D721Med (cell line): ENCODE measurements at places on chromosomes 11 and 22.

GRCh38 chr22:38075105-38075825 is 8.7 kb downstream of the SLC16A8 start:
- no peak for DNase-seq

GRCh38 chr11:69437001-69437875 is 44.2 kb upstream of the LINC01488 start:
- no peak for DNase-seq

- DNase-seq = no peak
These were observed 16.3 kb downstream of the CSNK1E start for GRCh38 chr22:38300946-38301345.

GRCh38 chr22:41256254-41257253 is 15.8 kb upstream of the CHADL start:
- no peak for DNase-seq

DNA sequence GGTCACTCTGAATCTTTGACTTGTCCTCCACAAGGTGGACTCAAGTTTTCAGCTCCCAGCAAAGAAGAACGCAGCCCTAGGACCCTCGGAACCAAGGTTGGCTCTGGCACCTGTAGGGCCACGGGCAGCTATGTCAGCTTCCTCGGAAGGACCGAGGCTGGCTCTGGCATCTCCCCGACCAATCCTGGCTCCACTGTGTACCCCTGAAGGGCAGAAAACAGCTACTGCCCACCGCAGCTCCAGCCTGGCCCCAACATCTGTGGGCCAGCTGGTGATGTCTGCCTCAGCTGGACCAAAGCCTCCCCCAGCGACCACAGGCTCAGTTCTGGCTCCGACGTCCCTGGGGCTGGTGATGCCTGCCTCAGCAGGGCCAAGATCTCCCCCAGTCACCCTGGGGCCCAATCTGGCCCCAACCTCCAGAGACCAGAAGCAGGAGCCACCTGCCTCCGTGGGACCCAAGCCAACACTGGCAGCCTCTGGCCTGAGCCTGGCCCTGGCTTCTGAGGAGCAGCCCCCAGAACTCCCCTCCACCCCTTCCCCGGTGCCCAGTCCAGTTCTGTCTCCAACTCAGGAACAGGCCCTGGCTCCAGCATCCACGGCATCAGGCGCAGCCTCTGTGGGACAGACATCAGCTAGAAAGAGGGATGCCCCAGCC is 2.2 kb downstream of the INPP5J start:
- DNase-seq = no peak

GRCh38 chr11:11626128-11626527 is 4.3 kb upstream of the GALNT18 start:
- no peak for DNase-seq

DNA sequence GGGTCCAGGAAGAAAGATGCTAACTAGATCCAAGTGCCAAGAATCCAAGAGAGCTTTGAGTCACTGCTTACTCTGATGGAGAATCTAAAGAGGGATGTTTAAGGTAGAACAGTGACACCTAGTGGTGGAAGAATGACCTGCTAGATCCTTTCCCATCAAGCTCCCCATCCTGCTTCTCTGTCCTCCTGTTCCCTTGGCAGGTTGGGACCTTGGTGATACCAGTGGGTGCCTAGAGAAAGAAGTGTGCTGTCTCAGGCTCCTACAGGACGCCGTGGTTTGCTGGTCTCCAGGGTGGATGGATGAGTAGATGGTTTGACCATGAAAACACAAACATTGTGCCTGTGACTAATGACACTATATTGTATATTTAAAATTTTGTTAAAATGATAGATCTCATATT is 383.7 kb downstream of the TMEM135 start:
- peak; percentile 14 for DNase-seq

DNA sequence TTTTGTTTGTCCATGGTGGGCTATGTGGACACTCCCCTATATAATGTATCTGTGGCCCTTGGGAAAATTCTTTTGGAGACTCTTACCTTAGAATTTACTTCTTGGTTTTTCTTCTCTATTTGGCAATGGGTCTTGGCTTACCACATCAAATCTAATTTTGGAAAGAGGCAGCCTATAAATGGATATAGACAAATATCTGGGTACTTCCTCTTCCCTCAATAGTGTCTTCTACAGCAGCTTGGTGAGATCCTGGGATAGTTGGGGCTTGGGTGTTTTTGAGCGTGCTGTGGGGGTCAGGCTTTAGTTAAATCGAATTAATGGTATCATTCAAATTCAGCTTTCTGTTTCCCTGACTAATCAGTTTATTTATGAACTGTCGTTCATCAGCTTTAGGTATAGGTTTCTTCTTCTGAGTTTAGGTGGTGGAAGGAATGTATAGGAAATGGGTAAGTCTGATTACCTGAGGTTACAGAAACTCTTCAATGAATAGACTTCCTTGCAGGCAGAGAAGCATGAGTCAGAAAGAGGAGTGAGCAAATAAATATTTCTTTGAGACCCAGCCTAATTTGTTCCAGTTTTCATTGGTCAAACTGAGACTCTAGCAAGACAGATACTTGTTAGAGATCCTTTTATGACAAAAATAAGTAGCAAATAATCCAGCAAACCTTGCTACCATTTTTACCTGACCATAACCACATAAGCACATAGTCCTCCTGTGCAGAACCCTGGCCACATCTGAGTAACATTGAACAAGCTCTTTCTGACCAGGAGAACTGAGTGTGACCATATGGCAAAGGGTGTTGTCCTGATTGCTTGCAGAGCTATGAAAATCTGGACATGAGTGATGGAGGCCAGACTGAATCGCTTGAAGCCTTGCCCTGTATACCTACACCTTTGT is 68.6 kb upstream of the SORL1-AS1 start:
- DNase-seq = no peak

DNA sequence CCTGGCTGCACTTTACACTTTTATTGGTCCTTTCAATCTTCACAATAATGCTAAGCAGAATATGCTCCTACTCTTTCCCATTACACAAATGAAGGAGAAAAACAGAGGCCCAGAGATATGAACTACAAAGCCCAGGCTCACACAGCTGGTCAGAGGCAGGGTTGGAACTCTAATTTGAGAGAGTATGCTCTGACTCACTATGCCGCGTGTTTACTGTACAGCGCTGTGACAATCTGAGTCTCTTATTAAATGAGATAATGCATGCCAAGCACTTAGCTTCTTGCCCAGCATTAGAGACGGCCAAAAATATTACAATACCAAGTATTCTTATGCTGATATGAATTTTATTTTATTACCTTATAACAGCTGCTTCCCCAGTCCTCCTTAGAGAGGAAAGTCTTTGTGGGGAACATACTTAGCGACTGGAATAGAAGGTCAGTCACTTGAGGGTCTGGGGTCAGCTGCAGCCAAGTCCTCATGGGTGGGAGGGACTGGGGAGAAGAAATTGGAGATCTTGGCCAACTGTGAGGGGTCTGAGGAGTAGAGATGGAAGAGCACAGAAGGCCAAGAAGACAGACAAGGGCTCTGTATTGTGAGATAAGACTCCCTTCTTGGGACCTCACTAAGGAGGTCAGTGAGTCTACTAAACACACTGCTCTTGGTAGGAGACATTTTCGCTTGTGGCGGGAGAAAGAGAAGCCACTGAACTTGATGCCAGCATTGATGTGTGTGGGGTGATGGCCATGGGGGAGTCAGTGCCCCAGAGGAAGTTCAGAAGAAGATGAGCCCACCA is 150.8 kb upstream of the TIMP3 start:
- DNase-seq = no peak

DNA sequence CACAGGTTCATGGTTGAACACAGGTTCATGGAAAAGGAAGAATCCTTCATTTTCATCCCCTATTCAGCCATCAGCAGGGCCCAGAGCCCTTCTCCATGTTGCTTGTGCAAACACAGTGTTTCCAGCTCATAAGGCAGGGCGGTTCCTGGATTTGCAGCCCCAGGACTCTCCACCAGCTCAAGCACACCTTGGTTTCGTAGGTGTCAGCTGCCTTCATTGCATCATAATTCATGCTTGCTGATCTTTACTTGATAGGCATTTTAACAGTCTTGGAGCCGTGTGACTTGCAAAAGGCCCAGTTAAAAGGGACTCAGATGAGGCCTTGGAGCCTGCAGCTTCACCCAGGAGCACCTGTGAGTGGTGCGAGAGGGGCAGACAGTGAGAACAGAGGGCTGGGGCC is 318.1 kb upstream of the B3GAT1 start:
- no peak for DNase-seq

- DNase-seq = no peak
These were observed 3.1 kb downstream of the EIF3M start for GRCh38 chr11:32586576-32587190.

DNA sequence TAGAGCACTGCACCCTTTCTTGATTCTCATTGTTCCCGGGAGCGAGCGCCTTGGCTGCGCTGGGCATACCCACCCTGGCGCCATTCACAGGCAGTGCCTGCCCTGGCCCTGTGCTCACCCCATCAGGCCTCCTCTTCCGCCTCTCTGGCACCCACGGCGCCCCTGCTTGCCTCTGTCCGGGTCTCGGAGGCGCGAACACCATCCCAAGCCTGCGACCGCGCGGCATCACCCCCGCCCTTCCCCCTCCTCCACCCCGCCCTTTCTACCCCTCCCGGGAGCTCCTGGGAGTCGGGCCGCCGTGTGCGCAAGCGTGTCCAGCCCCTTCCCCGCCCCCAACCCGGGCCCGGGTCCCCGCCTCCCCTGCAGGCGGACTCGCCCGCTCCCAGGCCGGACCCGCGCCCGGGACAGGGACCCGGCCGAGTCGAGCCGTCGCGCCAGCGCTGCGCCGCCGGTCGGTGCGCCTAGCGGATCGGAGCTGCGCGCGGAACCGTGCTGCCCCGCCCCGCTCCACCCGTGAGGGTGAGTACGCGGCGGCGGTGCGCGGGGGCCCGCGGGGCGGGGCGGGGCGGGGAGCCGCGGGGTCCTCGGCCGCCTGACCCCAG is at the start of gene ST3GAL4:
Gene ST3GAL4, plus strand, starts transcription at position 363 of the 602 bp plus-strand sequence. CDS start 50,470 bp downstream, outside the sequence.
- DNase-seq = peak; percentile 95

DNA sequence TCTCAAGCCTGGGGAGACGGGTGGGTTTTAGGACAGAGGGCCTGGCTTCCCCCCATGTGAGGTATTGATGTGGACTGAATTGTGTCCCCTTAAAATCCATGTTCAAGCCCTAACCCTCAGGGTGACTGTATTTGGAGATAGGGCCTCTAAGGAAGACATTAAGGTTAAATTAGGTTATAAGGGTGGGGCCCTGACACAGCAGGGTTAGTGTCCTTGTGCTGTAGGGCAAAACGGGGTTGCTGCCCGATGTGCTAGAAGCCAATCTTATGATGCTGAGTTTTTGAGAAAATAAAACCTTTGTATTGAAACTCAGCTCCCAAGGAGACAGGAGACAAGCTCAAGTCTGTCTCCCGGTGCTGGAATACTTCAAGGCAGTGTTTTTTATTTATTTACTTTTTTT is 71.1 kb upstream of the NUP50 start:
- DNase-seq = no peak

DNA sequence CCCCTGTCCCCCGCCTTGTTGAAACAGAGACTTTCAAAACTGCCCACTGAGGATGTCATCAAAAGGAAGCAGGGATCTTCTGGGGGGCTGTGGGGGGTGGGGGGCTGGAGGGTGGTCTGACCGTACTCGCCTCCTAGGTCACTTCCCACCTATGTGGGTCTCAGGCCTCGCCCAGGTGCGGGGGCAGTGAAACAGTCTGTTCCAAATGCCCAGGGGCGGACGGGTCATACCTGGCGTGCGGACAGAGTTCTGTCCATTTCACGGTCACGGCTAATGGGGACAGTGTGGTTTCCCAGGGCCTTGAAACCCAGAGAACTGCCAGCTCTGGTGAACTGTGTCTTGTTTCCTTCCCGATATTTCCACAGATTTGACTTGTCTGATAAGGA is 27.2 kb downstream of the ANO1 start:
- DNase-seq = no peak

- DNase-seq = no peak
These were observed 5.9 kb downstream of the SERPINH1 start for GRCh38 chr11:75567971-75568370.

GRCh38 chr11:88431675-88432341 is 94.3 kb upstream of the CTSC start:
- no peak for DNase-seq

DNA sequence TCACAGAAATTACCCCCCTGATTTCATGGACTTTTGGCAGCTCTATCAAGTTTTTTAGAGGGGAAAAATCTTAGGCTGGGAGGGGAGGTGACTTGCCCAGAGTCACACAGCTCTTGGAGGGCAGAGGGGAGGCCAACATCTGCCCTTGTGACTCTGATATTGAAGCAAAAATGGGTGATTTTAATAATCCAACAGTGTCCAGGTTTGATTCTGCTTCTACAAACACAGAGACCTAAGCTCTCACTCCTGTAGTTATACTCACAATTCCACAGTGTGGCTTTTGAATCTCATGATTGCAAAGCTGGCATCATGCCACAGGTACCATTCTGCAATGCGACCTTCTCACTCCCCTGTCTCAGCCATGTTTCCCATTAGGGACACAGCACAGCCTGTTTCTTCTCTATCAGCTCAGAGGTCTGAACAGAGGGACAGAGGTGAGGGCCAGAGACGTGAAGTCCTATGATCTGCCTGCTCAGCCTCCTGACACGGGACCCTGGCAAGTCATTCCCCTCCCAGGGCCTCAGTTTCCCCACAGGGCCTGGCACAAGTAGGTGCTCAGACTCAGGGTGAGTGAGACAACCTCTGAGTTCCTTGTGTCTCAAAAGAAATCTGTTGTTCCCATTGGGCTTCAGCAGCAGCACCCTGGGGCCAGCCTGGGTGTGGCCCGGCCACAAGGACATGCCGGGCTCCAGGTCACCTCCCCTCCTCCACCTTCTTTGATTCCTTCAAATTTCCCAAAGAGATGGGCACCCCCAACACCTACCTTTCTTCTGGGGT is 766 bp downstream of the APOL2 start:
- DNase-seq = no peak

DNA sequence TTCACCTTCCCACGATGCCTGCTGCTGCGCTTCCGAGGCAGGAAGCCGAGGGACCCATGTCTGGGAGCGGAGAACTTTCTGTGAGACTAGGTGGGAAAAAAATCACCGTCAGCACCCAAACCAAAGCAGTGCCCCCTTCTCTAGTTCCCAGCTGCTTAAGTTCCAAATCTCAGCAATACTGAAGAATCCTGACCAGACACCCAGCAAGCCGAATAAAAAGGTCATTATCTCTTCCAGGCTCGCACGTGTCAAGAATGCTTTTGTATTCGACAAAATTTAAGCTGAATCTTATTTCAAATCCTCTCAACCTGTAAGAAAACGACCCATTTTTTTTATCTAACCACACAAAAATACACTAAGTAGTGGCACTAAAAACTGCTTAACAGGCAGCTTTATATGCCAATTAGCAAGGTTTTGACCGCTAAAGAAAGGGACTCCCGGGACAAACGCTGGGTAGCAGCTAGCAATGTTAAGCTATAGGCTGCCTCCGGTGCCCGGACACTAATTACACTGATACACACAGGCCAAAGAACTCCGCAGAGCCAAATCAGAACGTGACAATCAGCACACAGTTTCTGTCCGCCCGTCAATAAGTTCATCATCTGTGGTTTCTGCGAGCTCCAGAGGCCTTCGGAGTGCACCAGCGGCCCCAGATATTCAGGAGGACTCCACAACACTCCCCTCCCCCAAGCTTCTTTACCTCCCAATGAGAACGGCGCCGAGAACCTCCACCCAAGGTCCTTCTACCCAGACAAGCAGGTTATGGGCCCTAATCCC is 728 bp downstream of the RPL3 start:
- no peak for DNase-seq
